ENCODE measurements at places on chromosomes 11 and 22. TPM values are rescaled to one million over a fixed set of nuclear protein-coding genes. Genes with fewer than 3 reads are reported as not detected.

PDGFD gene
- total RNA-seq = 8.1 TPM

GRCh38 chr11:44005063-44005701 lies 42.6 kb upstream of the ACCSL start:
- no peaks in the 10 kb centered on the region for H3K27me3 ChIP-seq
- peak; percentile 58 for DNase-seq
- peaks cover 60% of the 10 kb centered on the region for H3K4me1 ChIP-seq
- no peak overlapping the region for H3K4me3 ChIP-seq
- no peaks in the 10 kb centered on the region for H3K36me3 ChIP-seq

SERHL2 gene
- 8.8 TPM for total RNA-seq

- no peaks in the 10 kb centered on the region for H3K27me3 ChIP-seq
- H3K27ac ChIP-seq = no peak overlapping the region
- H3K4me1 ChIP-seq = peaks cover 4% of the 10 kb centered on the region
These were observed 37.5 kb downstream of the RBFOX2 start for GRCh38 chr22:35991168-35991567.

DNA sequence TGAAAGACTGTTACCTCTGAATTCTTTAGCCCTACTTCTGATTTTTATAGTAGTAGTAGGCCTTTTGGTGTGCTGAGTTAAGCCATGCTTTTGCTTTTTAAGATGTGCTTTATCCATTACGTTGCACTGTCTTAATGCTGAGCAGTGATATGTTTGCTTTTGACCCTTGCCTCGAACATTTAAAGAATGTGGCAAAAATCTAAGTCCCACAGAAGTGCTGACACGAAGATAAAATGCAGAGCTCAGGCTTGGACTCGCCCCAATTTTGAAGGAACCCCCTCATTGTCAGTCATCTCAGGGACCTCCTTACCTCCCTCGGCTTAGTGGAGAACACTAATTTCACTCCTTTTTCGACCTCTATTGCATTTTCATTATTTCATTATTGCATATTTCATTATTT lies 272.9 kb downstream of the DDX10 start:
- no peak overlapping the region for H3K4me3 ChIP-seq
- H3K36me3 ChIP-seq = no peaks in the 10 kb centered on the region
- H3K27me3 ChIP-seq = no peaks in the 10 kb centered on the region

GRCh38 chr11:76625472-76626186 lies 44.9 kb downstream of the LRRC32 start:
- no peak overlapping the region for H3K4me3 ChIP-seq
- DNase-seq = no peak
- H3K4me1 ChIP-seq = peaks cover 10% of the 10 kb centered on the region
- no peaks in the 10 kb centered on the region for H3K36me3 ChIP-seq
- no peak overlapping the region for H3K27ac ChIP-seq
- no peaks in the 10 kb centered on the region for H3K27me3 ChIP-seq

KCNC1 gene
- total RNA-seq = 5.8 TPM

DNA sequence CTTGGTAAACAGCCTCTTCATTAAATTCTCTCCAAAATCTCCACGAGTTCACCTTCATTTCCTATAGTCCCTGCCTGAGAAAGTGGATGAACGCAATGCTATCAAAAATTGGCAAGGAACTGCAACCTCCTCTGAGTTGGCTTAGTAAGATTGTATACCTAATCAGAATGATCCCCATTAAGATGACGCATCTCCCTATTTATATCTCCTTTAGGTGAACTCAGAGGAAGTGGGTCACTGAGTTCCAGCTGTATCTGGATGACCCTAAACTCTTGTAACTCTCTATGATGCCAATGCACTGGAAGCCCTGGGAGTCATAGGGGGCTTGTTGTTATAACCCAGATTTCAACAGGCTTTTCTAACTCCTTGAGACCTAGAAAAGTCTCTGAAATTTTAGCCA lies 48.2 kb downstream of the OR10A6 start:
- DNase-seq = no peak
- H3K27ac ChIP-seq = no peak overlapping the region
- no peaks in the 10 kb centered on the region for H3K27me3 ChIP-seq
- H3K36me3 ChIP-seq = no peaks in the 10 kb centered on the region
- no peaks in the 10 kb centered on the region for H3K4me1 ChIP-seq
- no peak overlapping the region for H3K4me3 ChIP-seq

- no peaks in the 10 kb centered on the region for H3K4me1 ChIP-seq
- no peaks in the 10 kb centered on the region for H3K27me3 ChIP-seq
- no peak overlapping the region for H3K27ac ChIP-seq
- H3K4me3 ChIP-seq = no peak overlapping the region
- no peaks in the 10 kb centered on the region for H3K36me3 ChIP-seq
- DNase-seq = no peak
These were observed 39.0 kb upstream of the KIRREL3 start for GRCh38 chr11:127039591-127039990.

DNA sequence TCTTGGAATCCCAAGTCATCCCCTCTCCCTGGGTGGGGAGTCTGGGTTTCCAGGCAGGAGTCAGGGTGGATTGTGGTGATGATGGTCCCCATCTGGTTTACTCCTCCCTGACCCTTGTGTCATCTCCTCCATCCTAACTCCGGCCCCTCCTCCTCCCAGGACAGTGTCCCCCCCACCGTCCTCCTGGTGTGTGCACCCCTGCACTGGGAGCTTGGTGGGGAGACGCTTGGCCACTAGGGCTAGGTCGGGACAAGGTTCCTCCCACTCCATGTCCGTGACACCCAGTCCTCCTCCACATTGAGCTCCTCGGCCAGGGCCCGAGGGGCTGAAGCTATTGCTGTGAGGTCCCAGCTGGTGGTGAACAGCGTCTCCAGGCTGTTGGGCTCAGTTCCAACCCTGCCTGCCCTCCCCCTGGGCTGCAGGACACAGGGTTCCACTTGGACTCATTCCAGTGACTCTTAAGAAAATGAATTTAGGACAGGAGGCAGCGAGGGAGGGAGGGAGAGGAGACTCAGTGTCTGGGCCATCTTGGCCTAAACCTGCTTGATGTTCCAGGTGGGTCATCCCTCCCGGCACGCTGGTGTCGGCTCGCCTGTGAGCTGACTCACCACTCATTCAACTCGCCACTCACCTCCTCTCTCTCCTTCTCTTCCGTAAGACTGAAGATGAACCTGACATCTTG lies 433.2 kb downstream of the TBC1D22A start:
- no peaks in the 10 kb centered on the region for H3K27me3 ChIP-seq
- no peaks in the 10 kb centered on the region for H3K36me3 ChIP-seq
- H3K4me3 ChIP-seq = no peak overlapping the region
- peak; percentile 15 for DNase-seq
- peaks cover 9% of the 10 kb centered on the region for H3K4me1 ChIP-seq
- no peak overlapping the region for H3K27ac ChIP-seq

ANAPC15 gene
- 66.1 TPM for total RNA-seq

DNA sequence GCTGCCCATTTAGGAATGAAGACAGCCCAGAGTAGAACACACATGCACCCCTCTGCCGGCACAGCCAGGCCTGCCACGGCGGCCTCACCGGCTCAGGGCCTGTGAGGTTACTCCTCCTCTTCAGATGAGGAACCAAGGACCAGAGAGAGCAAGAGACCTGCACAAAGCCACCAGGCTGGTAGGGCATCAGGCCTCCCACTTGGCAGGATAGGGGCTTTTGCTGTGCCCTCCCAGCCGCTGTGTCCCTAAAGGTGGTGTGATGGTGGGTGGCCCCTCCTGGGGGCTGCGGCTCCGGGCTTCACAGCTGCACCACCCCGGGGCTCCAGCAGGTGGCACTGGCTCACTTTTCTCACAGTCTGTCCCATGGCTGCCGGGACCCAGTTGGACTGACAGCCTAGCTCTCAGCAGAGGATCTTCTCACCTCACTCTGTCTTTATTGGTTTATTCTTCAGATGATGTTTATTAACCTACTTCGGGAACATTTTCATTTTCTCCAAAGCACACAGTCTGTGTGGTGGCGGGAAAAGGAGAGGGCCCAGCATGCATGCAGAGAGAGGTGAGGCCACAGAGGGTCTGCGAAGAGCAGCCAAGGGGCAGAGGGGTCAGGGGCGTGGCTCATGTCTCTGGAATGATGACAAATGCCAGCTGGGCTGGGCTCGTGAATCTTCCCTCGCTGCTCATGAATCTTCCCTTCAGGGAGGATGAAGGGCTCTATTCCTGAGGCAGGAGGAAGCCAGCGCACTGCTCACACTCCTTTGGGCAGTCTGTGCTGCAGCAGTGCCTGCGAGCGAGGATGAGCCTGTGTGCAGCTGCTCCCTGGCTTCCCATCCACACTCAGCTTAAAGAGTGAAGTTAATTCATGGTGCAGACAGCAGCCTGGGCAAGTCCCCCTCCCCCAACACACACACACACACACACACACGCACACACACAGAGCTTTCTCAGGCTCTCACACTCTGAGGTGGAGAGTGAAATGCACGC lies 101.1 kb upstream of the PITPNB start:
- no peak overlapping the region for H3K4me3 ChIP-seq
- peak; percentile 87 for DNase-seq
- H3K36me3 ChIP-seq = no peaks in the 10 kb centered on the region
- no peaks in the 10 kb centered on the region for H3K27me3 ChIP-seq
- H3K4me1 ChIP-seq = peaks cover 10% of the 10 kb centered on the region
- no peak overlapping the region for H3K27ac ChIP-seq

WEE1 gene
- total RNA-seq = 59.8 TPM

DNA sequence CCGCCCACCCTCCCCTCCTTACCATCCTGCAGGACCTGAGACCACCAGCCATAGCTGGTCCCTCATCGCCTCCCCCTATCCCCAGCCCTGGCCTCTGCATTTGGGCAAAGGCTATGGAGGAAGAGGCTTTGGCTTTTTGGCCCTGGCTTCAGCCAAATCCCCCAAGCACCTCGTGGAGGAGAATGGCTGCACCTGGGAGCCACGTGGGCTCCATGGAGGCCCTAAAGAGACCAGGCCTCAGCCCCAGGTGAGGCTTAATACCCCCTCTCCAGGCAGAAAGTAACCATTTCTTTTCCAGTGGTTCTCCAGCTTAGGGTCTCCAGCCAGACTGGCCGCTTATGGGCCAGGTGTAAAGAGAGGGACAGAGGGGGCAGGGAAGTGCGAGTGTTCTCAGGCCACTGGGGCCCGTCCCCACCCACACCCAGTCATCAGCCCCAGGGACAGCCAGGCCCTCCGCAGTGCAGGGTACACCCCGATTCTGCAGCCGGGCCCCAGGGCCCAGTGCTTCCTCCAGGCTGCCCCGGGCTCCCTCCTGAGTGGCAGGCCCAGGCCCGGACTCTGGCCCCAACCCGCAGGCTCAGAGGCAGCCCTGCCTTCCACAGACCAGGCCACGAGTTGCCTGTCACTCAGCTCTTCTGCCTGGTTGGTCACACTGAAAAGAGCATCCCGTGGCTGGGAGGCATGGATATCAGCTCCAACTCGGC lies 26.4 kb downstream of the CDKN1C start:
- no peaks in the 10 kb centered on the region for H3K4me1 ChIP-seq
- H3K27me3 ChIP-seq = no peaks in the 10 kb centered on the region
- H3K36me3 ChIP-seq = no peaks in the 10 kb centered on the region
- no peak overlapping the region for H3K4me3 ChIP-seq
- no peak overlapping the region for H3K27ac ChIP-seq

GRCh38 chr11:93662175-93662570 lies 691 bp downstream of the CEP295 start:
- peak overlapping the region; percentile 90 for H3K27ac ChIP-seq
- no peaks in the 10 kb centered on the region for H3K36me3 ChIP-seq
- peak overlapping the region; percentile 90 for H3K4me3 ChIP-seq
- H3K27me3 ChIP-seq = no peaks in the 10 kb centered on the region
- no peaks in the 10 kb centered on the region for H3K4me1 ChIP-seq
- no peak for DNase-seq

YPEL4 gene
- total RNA-seq = 3.4 TPM

- no peak overlapping the region for H3K27ac ChIP-seq
- no peak overlapping the region for H3K4me3 ChIP-seq
- H3K4me1 ChIP-seq = peaks cover 8% of the 10 kb centered on the region
- H3K27me3 ChIP-seq = no peaks in the 10 kb centered on the region
- no peak for DNase-seq
These were observed 19.2 kb downstream of the MICALL1 start for GRCh38 chr22:37925330-37925729.

- H3K27ac ChIP-seq = no peak overlapping the region
- H3K4me3 ChIP-seq = no peak overlapping the region
- no peaks in the 10 kb centered on the region for H3K36me3 ChIP-seq
- H3K4me1 ChIP-seq = peaks cover 45% of the 10 kb centered on the region
- no peak for DNase-seq
These were observed 30.8 kb downstream of the MARK2 start for GRCh38 chr11:63869683-63870082.

DNA sequence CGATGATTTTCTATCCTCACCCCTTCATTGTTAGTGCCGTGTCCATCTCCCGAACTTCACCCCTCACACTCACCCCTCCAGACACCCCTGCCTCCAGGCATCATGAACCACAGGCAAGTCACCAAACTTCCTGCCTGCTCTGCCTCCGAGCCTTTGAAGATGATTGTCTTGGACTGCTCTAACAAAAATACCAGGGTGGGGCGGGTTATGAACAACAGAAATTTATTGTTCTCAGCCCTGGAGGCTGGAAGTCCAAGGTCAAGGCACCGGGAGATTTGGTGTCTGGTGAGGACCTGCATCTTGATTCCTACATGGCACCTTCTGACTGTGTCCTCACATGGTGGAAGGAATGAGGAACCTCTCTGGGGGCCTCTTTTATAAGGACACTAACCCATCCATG lies 1508.3 kb downstream of the TBC1D22A start:
- no peak overlapping the region for H3K27ac ChIP-seq
- H3K36me3 ChIP-seq = no peaks in the 10 kb centered on the region
- no peak for DNase-seq
- H3K4me3 ChIP-seq = no peak overlapping the region
- no peaks in the 10 kb centered on the region for H3K27me3 ChIP-seq

DNA sequence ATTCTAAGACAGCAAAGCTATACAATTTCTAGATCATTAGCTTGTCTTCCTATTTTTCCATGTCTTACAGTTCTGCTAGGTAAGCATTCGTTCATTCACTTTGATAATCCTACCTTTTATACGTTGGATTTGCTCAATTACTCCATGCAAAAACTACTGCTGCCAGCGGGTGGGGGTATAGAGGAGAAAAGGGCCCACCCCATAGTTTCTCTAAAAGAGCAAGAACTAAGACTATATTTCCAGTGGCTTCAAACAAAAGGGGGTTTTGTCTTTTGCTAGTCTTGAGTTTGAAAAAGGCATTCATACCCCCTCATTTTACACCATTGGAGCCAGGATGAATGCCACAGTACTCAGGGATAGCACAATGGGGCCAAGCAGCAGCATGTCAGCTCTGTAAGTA lies 155.7 kb downstream of the WT1 start:
- no peaks in the 10 kb centered on the region for H3K27me3 ChIP-seq
- no peaks in the 10 kb centered on the region for H3K36me3 ChIP-seq
- H3K4me1 ChIP-seq = no peaks in the 10 kb centered on the region
- DNase-seq = no peak

GRCh38 chr11:108220721-108221336 lies 1.6 kb downstream of the NPAT start:
- H3K4me3 ChIP-seq = peak overlapping the region; percentile 94
- no peak for DNase-seq
- H3K36me3 ChIP-seq = no peaks in the 10 kb centered on the region
- peaks cover 21% of the 10 kb centered on the region for H3K4me1 ChIP-seq

All from testis (tissue), 5 donors.